Stimulated activated CD8-positive, alpha-beta memory T cell treated with anti-CD3 and anti-CD28 coated beads, Interleukin-15, amount 100 ng/mL, for 48 hours (primary cell): ENCODE measurements at places on chromosomes 5 and 9.

- DNase-seq: peak; percentile 22
Measured at GRCh38 chr9:79570448-79571308, 1.1 kb upstream of the TLE4 start.

DNA sequence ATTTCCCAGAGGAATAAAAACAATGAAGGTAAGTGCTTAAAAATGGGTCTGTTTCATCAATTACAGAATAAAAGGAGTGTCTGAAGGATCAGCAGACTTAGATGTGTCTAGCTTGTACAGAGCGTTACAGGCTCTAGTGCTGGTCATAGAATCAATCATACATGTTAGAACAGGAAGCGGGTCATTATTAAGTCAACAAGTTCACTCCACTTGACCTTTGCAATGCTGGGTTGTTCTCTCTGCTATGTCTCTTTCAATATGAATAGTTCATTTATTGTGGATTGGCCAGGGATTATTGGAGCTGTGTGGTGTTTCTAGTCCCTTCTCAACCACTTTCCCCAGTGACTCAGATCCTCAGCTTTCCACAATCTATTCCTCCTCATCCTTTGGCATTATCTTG is 20.7 kb upstream of the EGFLAM start:
- DNase-seq: no peak

- no peak for DNase-seq
Measured at GRCh38 chr5:159112436-159112835, 12.7 kb upstream of the EBF1 start.

DNA sequence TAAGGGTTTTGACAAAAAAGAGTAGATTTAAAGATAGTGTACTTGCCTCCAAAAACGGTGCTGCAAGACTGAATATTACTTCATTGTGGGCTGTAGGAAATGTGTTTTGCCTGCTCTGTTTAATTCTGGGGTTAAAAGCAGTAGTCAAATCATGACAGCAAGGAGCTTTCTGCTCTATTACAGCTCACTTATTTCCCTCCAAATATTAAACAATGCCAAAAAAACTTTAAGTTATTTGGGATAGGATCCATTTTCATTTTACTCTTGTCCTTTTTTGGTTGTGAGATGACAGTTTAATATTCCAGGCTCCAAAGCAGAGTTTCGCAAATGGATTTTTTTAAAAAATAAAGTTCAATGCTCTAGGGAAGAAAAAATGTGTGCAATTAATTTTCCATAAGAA is 340.4 kb upstream of the RGMB start:
- no peak for DNase-seq

GRCh38 chr9:94082553-94082952 is 1.7 kb upstream of the PTPDC1 start:
- no peak for DNase-seq

DNA sequence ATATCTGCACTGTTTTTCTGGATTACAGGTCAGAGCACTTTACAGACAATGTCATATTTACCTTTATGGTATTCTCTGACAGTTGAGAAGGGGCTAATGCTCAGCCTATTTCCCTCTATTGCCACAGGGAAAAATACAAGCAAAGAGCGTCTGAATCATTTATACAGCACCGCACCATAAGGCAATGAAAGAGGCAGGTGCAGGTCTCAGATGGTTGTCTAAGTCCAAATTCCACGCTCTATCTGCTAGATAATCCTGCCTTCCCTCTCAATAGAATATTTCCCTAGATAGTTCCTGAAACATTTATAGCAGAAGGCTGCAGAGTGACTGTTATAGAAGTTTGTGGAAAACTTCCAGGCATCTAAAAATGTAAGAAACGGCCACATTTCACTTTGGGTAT is 446.1 kb upstream of the CDH6 start:
- DNase-seq: no peak

- no peak for DNase-seq
Measured at GRCh38 chr5:172849606-172850453, 15.8 kb downstream of the ERGIC1 start.

DNA sequence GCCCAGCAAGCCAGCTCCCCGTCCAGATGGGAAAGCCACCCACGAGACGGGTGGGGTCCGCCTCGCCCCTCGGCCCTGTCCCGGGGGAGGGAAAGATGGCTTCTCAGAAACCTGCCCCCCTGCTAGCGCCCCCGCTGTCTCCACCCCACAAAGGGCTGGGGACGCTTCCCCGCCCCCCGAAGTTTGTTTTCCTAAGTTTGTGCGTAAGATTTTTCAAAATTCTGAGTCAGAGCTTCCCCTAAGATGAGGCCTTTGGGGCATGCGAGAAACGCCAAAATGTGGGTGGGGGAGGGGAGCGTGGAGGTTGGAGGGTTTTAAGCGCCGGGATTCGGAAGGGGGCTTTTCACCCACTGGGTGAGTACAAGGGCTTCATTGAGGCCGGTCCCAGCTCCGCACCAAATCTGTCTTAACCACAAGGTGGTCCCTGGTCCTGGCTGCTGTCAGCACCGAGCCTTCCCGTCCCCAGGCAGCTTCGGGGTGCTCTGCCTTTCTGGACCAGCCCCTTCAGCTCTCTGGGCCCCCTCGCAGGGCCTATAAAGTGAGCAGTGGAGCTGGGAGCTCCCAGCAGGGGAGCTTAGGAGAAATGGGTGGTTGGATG is 32.3 kb downstream of the PRRX2 start:
- peak; percentile 23 for DNase-seq

- no peak for DNase-seq
Measured at GRCh38 chr5:159240301-159240870, 22.7 kb upstream of the UBLCP1 start.

- no peak for DNase-seq
Measured at GRCh38 chr5:170603109-170603508, 99.3 kb downstream of the KCNIP1 start.

- no peak for DNase-seq
Measured at GRCh38 chr5:160419458-160420330, 813 bp upstream of the SLU7 start.

- DNase-seq: no peak
Measured at GRCh38 chr5:139979518-139979917, 63.6 kb downstream of the NRG2 start.

DNA sequence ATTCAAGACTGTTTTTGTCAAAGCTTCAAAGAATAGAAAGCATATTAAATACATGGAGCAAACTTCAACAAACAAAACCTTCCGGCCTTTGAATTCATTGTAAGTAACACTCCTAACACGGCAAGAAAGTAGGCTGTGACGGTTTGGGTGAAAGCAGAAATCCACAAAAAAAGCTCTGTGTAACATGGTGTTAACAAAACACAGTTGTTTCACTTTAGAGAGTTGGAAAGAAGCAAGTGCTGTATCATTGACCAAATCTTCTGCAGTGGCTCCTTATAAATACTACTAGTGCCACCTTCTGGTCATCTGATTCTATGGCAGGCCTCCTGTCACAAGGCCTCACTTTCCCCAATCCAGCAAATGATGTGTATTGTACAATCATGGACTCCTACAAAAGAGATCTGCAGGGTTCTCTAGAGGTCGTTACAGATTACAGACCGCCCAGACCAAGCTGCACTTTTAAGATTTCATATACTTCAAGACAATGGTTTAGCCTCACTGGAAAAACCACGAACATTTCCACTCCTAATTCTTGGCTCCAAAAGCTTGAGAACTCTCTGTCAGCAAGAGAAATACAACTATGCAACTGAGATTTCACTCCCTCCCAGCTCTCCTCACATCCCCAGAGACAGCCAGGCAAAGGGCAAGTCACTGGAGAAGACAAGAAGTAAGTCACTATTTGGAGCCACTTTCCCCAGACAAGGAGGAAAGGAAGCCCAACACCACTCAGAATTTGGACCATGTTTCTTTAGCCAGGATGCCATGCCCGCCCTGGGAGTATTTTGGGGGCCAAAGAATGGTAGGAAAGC is 196.2 kb downstream of the DTWD2 start:
- no peak for DNase-seq

DNA sequence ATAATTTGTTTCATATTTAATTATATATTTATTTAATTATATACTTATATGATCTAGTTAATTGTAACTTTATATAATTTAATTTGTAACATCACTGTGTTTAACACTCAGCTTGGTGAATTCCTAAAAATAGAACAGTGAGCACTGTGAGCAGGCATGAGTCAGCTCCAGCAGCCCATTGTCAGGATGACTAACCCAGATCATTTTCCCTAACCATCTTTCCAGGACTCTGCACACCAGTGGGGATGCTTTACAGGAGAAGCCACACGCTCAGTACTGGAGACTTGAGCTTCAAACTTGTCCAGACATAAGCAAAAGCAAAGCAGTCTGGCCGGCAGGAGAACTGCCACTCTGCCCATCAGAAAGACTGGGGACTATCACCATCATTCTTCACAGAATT is 446.2 kb upstream of the TRPC7 start:
- no peak for DNase-seq

DNA sequence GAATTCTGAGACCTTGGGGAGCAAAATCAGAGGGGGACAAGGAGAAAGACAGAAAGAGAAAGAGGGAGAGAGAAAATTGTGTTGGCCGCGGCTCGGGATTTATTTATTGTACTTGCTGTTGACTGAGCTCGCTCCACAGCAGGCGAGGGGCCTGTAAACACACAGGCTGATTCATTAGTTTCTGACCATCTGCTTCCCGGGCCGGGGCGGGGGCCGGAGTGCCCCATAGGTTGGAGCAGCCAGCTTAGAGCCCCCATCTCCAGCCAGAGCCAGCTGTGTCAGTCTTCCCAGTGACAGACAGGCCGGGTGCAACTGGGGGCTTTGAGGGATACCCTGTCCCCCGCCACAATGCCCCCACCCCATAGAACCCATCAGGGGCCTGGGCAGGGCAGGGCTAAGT is 30.9 kb downstream of the NTNG2 start:
- DNase-seq: no peak

GRCh38 chr5:150672237-150672883 is 11.3 kb downstream of the MYOZ3 start:
- DNase-seq: no peak

DNA sequence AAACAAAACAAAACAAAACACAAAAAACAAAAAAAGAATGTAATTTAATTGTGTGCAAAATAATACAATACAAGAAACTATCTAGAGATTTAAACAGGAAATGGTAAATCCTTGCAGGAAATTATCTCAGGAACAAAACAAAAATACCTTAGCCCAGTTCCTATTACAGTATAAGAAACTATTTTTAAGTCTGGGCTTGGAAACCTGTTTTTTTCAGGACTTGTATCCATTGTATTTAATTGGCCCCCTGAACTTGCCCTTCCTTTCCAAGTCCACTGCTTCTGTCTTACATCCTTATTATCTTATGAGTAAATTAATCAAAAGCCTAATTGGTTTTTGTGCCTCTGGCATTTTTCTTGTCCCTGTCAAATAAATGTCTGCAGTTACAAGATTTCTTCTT is 48.5 kb downstream of the ST8SIA4 start:
- no peak for DNase-seq

DNA sequence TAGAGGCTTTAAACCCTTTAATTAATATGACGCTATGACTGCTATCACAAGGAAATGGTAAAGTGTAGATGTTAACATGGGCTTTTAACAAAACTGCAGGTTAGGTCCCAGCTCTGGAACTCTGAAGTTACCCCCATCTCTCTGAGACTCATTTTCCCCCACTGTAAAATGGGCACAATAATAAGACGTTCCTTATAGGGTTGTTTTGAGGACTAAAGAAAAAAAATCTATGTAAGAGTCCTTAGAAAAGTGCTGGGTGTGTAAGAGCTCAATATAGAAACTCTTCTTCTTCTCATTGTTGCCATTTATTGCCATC is 45.8 kb upstream of the STK32A start:
- DNase-seq: no peak

- DNase-seq: no peak
Measured at GRCh38 chr9:101477736-101478135, 42.2 kb upstream of the ALDOB start.

GRCh38 chr9:107630156-107630555 is 140.6 kb upstream of the KLF4 start:
- DNase-seq: no peak

DNA sequence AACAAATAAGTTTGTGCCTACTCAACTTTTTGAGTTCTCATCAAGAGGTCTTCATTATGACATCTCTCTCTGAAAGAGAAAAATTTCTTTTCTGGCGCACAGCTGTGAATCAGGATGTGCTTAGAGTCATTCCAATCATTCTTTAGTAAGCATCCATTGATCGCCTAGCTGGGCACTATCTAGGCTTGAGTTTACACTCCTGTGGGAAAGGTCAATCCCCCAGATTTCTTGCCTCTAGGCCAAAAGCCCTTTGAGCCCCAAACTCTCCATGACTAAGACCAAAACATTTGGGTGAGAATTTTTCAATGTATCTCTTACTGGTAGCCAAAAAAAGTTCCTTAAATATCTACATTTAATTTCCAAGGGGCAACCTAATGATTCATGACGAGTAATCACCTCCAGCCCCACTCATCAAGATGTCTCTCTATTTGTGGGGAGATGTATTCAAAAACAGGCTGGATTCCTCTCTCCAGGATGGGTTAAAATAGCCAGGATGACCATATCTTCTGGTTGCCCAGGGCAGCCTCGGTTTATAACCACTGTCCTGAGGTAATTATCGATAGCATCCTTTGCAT is 101.7 kb downstream of the GNA14 start:
- no peak for DNase-seq

DNA sequence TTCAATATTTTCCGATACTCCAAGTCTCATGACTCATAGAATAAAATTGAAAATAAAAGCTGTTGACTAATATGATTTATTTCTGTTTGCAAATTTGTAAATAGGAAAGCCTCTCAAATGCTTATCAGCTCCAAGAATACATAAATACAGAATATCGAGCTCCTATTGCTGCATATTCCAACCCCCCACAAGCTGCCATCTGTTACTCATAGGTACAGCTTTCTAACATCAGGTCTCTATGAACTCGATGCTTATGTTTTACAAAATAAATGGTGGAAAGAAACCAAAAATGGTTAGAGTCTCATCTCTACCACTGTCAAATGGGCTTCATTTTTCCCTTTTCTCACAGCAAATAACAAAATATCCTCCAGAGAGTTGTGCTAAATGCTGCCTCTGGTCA is 631.6 kb upstream of the CDH18 start:
- no peak for DNase-seq

- no peak for DNase-seq
Measured at GRCh38 chr5:79886456-79886855, 104.6 kb downstream of the MTX3 start.

- DNase-seq: no peak
Measured at GRCh38 chr9:18488886-18489285, 14.9 kb downstream of the ADAMTSL1 start.

- no peak for DNase-seq
Measured at GRCh38 chr5:103474677-103475076, 87.9 kb downstream of the NUDT12 start.

DNA sequence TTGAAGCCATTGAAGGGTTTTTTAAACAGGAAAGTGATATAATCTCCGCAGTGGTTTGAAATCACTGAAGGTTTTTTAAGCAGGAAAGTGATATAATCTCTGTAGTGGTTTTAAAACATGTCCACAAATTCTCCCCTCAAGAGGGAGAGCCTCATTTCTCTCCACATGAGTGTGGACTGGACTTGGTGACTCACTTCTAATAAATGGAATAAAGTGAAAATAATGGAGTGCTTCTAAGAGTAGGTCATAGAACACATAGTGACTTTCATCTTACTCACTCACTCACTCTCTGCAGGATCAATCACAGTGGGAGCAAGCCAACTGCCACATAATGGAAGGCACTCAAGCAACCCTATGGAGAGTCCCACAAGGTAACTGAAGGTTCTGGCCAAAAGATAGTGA is 12.0 kb downstream of the CTNNAL1 start:
- DNase-seq: no peak

- no peak for DNase-seq
Measured at GRCh38 chr5:52837591-52838001, 49.9 kb downstream of the ITGA1 start.

GRCh38 chr5:158074992-158075769 is 216.2 kb upstream of the CLINT1 start:
- peak; percentile 13 for DNase-seq

GRCh38 chr9:27542508-27542907 is 12.9 kb upstream of the MOB3B start:
- DNase-seq: no peak
